ENCODE measurements at places on chromosomes 7 and 10. TPM values are rescaled to one million over a fixed set of nuclear protein-coding genes. Genes with fewer than 3 reads are reported as not detected.

- DNase-seq = no peak
These were observed 76.2 kb upstream of the CCDC71L start for GRCh38 chr7:106737202-106737562.

DNA sequence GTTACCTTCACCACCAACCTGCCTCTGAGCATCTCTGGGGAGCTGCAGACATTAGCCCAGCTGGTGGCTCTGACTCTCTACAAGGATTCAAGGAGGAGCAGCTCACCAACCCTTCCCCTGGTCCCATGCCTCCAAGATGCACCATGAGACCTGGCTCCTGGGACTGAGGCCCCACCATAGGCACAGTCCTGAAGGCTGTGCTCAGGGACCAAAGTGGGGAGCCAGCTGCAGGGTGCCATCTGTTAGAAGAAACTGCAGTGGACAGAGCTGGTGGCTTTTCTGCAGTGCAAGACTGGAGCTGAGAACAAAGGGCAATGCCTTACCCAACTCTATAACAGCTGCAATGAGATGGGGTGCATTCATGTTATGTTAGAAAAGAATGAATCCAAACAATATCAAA is 581.6 kb downstream of the TCERG1L start:
- DNase-seq = no peak

Gene ZP3
- total RNA-seq = 11.8 TPM

Gene HOXA9
- total RNA-seq = not detected

GRCh38 chr7:151784853-151785680 is 91.8 kb downstream of the PRKAG2 start:
- no peak for DNase-seq

DNA sequence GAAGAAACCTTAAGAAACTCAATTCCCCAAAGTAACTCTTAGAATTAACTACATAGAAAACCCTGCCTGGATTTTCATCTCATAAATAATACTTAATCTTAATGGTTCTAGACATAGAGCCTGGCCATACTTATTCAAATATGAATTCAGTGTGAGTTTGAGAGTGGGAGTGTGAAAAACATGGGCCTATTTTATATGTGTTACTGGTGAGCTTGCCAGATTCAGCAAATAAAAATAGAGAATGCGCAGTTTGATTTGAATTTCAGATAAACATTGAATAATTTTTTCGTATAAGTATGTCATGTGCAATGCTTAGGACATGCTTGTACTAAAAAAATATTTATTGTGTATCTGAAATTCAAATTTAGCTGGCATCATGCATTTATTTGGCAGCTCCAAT is 473.9 kb upstream of the FZD8 start:
- DNase-seq = no peak

DNA sequence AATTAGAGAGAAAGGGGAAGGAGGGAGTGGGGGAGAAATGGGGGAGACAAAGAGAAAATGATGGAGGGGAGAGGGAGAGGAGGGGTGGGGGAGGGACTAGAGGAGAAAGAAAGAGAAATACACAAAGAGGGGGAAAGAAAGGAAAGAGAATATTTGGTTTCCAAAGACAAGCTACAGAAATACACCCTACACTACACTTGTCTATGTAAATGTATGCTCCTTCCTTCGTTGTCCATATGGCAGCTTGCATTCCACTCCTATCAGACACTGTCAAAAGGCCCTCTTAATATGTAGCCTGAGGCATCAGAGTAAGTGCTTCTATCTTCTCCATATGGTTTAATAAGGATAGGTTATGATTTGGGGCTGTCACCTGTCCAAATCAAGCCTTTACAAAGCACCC is 92.8 kb upstream of the FEZF1 start:
- DNase-seq = no peak

Gene MALRD1
- not detected for total RNA-seq

Measured in activated T-cell treated with anti-CD3 and anti-CD28 coated beads, Interleukin-2, amount 50 U/mL, for 72 hours (primary cell).